ENCODE measurements at places on chromosomes 4 and X. TPM values are rescaled to one million over a fixed set of nuclear protein-coding genes. Genes with fewer than 3 reads are reported as not detected.

DNA sequence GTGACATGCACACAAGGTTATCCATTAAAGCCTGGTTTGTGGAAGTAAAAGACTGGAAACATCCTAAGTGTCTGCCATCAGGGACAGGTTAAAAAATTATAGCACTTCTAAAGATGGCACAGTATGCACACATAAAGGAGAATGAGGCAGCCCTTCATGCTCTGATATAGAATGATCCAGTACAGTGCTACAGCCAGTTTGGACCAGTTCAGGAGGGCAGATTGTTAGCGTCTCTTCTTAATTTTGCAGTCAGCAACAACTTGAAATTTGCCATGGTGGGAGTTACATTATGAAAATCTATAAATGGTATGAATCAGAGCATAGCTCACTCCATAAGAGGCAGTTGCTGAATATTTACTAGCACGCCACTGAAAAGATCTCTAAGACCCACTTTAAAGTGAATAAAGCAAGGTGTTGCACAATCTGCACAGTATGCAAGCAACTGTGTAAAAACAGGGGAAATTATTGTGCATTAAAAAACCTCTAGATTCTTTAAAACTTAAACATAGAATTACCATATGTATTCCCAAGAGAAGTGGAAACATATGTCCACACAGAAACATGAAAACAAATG, 20.3 kb upstream of the SOD3 start:
- DNase-seq, result no peak

Gene PPP1R2C
- total RNA-seq, result not detected

- DNase-seq, result no peak
These were observed 50.6 kb downstream of the ATP11C start for GRCh38 chrX:139882299-139882698.

GRCh38 chrX:45664727-45665290, 464.1 kb upstream of the DIPK2B start:
- no peak for DNase-seq

Gene CABS1
- total RNA-seq, result not detected

DNA sequence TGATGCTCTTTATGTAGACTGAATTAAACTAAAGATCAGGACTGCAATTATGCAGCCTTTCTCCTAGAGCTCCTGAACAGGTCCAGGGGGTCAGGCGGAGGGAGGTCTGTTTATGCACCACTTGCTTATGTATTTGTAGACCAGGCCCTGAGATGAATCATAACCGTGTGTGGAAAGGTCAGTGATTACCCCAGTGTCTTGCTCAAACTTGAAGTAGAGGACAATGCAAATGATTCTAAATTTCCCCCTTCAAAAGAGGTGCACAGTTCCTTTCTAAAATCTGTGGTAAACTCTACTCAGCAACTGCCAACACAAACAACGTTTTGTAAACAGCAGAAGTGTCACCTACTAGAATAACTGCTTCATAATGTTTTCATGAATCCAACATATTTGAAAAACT, 13.0 kb upstream of the TBC1D9 start:
- no peak for DNase-seq

Gene NWD2
- not detected for total RNA-seq

DNA sequence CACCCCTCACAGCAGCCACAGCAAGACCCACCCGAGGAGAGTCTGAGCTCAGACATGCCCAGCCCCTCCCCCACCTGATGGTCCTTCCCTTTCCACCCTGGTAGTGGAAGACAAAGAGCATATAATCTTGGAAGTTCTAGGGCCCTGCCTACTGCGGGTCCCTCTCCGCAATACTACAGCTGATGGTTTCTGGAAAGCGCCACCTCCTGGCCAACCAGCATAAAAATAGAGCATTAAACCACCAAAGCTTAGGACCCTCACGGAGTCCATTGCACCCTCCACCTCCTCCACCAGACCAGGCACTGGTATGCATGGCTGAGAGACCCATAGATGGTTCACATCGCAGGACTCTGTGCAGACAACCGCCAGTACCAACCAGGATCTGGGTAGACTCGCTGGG, 78.2 kb downstream of the SH3BGRL start:
- DNase-seq, result no peak

GRCh38 chrX:372856-373640, 13.7 kb downstream of the PPP2R3B start:
- DNase-seq, result no peak

- DNase-seq, result peak; percentile 34
These were observed 2.1 kb downstream of the GAB3 start for GRCh38 chrX:154748712-154749339.

Gene TRAM1L1
- not detected for total RNA-seq

Gene CCKAR
- total RNA-seq, result not detected

Gene SEC24D
- total RNA-seq, result 50.0 TPM

- DNase-seq, result no peak
These were observed 192.3 kb upstream of the ANKRD50 start for GRCh38 chr4:124904723-124905388.
